ENCODE measurements at places on chromosomes 3 and 15.

DNA sequence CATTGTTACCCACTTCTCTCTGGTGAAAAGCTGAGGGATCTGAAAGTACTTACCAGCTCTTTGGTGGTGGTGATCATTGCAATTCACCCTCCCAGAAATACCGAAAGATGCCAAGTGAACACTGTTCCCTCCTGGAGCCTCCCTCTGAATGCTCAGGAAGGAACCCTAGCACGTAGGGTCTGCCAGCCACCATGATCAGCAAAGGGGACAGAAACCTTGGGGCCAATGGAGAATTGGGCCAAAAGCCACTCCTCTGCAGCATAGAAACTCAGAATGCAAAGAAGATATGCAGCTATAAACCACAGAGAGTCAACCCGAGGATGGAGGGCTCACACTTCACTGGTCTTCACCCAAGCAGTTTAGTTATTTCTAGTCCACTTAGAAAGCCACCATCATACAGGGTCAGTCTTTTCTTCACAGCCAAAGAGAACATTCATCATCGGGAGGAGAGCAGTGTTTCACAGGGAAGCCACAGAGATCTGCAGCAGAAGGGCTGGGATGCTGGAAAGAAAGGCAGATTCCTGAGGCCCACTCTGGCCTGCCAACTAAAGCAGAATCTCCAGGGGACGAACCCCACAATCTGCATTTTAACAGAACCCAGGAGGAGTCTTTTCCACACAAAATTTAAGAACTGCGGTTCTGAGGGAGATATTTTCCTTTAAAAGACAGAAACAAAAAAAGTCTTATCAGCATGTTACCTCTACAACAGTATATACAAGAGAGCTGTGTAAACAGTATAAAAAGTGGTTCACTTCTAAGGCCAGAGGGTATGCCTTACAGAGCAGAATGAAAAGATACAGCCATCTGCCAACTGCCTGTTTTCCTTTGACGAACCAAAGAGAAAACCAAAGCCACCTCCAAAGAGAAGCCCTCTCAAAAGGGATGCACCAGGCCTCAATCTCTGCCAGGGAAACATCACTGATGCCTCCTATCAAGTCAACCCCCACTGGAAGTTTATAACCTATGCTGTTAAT lies 11.3 kb downstream of the TBC1D2B start:
- no peak for DNase-seq

DNA sequence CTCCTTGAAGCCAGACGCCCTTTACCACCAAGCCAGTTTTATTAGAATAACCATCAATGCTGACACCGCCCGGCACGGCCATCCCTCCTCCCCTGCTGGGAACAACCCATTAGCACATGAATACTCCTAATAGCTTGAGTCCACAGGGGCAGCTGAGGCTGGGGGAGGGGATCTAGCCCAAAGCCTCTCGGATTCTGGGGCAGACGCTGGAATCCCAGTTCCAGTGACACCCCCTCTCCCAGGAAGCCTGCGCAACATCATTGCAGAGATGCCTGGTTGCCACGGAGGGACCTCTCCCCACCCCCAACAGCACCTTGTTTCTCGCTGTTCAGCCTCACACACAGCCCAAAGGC lies 1.2 kb upstream of the LINGO1 start:
- DNase-seq: no peak

GRCh38 chr3:196493292-196493691 lies 10.3 kb downstream of the RNF168 start:
- no peak for DNase-seq

DNA sequence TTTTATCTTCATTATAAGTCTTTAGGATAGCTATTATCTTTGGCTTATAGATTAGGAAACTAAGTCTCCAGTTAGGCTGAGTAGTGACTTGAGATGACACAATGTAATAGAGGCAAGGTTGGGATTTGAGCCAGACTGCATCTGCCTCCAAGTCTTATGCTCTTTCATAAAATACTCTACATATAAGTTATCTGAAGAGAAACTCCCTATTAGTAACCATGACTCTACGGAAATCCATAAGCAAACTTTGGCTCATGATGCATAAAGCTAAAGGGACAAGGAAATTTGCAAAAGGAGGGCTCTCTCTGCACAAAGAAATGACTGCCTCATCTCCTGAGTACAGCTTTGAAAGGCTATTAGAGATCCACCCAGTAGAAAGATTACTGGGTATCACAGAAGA lies 77.6 kb upstream of the FRMD4B start:
- DNase-seq: no peak

DNA sequence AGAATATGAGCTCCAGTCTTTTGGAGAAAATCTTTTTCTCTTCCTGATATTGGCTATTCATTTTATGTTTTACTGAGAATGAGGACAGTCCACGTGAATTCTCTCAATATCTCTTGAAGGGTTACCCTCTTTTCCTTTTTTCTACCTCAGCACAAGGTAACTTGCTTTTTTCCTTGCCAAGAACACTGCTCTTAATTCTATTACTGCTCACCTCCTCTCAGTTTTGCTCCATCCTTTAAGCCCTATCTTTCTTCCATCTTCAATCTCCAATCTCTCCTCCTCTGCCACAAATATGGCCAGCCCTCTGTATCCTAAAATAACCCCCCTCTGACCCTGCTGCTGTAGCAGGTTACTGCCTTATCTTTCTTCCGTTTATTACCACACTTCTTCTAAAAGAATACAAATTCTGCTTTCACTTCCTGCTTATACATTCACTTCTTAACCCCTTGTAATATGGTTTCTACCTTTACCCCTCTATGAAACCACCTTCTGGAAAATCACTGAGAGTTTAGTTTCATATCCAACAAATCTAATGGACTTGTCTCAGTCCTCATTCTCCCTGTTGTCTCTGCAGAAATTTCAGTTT lies 89.0 kb downstream of the NFKBIZ start:
- no peak for DNase-seq

DNA sequence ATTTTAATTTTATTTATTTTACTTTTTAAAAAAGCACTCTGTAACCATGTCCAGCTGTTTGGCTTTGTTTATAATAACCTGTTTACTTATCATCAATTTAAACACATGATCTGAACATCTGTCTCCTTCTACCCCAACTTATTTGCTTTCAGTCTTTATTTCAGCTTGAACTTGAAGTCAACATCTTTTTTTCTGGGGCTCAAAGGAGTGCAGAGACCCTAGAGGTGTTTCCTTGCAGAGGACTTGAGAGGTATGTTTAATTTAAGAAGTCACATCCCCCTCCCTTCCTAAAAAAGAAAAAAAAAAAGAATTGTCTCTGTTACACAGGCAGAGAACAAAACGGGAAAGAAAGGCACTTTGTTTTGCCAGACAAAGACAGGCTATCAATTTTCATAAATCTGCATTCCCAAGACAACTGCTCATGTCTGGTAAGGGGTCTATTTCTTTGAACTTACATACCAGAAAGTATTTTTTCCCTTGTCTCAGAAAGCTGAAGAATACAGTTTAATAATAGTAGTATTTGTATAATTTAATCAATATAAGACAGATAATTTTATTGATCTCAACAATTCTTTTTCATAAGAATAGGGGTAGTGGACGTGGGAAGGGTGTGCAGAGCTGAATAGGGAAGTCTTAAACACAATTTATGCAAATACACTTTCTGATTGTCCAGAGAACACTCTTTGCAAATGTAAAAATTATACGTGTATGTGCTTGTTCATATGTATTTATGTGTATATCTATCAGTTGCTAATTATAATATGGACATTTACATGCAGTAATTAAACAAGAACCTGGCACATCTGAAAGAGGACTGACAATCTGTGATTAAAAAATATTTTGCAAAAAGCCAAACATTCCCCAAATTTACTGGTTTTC lies 109.7 kb upstream of the PDZRN3 start:
- DNase-seq: no peak

GRCh38 chr15:89991312-89991711 lies 9.8 kb upstream of the ZNF710 start:
- DNase-seq: no peak

DNA sequence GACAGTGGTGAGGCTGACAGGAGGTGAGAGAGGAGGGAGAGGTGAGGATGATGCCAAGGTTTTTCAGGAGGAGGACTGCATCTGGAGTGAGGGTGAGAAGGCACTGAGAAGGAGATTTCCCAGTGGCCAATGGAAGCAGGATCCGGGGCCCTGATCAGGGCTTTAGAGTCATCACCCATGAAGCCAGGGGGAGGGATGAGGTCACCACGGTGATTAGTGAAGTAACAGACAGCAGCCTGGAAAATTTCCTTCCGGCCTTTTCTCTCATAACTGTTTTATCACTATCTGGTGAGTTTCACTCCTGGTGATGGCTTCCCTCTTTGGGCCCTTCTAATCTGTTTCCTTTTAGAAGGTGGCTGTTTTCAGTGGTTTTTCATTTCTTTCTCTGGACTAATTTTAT lies 80.5 kb upstream of the WNT5A start:
- no peak for DNase-seq

DNA sequence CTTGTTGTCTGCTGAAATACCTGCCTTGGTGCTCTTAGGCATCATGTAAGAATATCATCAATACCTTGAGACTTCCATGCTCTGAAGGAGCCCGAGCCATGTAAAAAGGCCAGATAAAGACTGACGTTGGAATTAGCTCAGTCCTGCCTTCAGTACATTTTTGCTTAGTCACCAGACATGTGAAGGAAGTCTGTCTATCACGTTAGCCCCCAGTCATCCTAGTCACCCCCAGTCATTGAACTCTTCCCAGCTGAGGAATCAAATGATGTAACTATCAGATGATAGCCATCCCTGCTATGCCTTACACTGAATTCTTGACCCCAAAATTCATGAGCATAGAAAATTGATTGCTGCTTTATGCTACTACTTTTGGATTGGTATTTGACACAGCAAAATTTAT lies 351.2 kb upstream of the SGO1 start:
- no peak for DNase-seq

GRCh38 chr3:40848421-40848820 lies 323.7 kb downstream of the ZNF621 start:
- DNase-seq: no peak

GRCh38 chr3:170244576-170244975 lies 22.4 kb downstream of the PRKCI start:
- DNase-seq: no peak

DNA sequence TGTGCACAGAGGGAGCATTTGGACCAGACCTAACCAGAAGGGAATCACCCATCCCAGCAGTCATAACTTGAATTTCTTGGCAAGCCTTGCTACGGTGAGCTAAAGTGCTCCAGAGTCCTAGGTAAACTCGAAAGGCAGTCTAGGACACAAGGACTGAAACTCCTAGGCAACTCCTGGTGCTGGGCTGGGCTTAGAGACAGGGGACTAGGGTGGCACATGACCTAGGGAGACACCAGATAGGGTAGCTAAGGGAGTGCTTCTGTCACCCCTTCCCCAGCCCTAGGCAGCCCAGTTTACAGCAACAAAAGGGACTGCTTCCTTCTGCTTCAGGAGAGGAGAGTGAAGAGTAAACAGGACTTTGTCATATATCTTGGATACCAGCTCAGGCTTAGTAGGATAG lies 256.4 kb upstream of the ARHGEF26 start:
- DNase-seq: no peak

DNA sequence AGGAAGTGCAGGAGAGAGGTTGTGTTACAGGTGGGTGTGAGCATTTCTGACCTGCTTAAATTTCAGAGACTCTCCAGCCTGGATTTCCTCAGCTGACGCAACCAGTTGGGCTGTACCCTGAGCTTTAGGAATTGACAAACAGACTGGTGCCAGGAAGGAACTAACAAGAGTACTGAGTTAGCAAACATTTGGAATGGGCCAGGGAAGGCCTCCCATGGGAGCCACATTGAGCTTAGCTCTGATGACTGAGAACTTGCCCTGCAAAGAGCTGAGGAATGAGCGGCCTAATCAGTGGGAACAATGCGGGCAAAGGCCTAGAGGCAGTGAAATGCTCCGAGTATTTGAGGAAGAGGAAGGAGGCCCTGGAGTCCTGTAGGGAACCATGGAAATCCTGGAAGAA lies 254.2 kb downstream of the FEZF2 start:
- DNase-seq: no peak

DNA sequence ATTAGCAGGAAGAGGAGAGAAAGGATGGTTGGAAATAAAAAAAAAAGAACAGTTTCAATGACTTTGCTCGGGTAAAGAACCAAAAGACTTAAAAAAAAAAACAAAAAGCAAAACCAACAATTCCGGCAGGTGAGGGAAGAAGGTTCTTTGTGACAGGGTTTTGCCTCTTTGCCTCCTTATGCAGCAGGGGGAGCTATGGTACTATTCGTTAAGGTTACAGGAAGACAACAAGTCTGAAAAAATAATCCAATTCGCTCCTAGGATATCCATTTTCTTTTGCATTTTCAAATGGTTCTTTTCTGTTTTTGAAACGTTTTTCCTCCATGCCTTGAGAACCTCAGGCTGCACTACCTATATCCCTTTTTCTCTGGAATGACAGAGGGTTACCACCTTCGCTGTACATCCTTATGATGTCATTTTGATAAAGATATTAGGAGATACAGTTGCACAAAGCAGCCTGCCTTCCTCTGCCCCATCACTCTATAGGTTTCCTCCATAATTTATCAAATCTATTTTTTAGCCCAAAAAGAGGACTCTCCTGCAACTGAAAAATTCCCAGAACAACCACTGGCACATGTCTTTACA lies 55.0 kb downstream of the CFAP20DC start:
- DNase-seq: peak; percentile 22

DNA sequence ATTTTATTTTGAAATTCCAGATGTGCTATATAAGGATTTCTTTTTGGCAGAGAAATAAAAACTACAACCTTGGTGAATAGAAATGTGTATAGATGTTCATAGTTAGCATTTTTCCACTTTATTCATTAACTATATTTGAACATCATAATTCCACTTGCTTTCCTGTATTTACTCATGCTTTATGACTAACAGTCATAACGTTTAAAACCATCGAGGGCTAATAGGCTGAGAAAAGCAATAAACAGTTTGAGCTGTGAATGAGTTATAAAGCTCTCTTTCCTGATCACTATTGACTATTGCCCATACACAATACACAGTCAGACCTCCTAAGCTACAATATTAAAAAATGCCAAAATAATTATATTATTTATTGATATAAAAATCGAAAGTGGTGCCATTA lies 502.1 kb upstream of the RASGRP1 start:
- no peak for DNase-seq

- no peak for DNase-seq
Measured at GRCh38 chr3:45626096-45626887, 31.7 kb downstream of the LIMD1 start.

- DNase-seq: no peak
Measured at GRCh38 chr3:190192087-190192486, 71.4 kb upstream of the P3H2 start.

GRCh38 chr3:150309257-150309542 lies 98.9 kb upstream of the TSC22D2 start:
- DNase-seq: no peak

GRCh38 chr3:49530231-49530630 lies 24.0 kb upstream of the BSN start:
- no peak for DNase-seq

All from activated T-cell treated with anti-CD3 and anti-CD28 coated beads, Interleukin-2, amount 50 U/mL, for 48 hours (primary cell).